GM13977 (cell line): ENCODE measurements at places on chromosomes 11 and 22.

DNA sequence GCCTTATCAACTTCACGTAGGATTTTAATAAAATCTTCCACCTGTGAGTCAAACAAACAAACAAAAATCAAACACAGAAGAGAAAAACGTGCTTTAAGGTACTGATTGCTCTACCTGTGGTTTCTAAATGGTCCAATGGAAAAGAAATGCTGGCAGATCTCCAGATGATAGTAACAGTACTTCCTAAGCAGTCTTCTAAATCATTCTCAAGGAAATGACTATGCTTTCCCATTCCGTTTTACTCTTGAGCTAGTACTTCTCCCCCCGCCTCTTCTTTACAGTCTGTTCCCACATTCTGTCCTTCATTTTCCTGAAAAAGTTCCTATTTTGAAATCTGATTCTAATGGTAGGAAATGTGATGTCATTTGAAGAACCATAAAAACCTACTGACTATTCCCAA, 25.4 kb downstream of the SAAL1 start:
- DNase-seq = no peak

- peak; percentile 77 for DNase-seq
Observed at GRCh38 chr11:77637345-77638165, at the start of gene CLNS1A. Gene CLNS1A, minus strand, starts transcription at chr11:77637794. Its CDS starts 80 bp downstream, at chr11:77637714.

DNA sequence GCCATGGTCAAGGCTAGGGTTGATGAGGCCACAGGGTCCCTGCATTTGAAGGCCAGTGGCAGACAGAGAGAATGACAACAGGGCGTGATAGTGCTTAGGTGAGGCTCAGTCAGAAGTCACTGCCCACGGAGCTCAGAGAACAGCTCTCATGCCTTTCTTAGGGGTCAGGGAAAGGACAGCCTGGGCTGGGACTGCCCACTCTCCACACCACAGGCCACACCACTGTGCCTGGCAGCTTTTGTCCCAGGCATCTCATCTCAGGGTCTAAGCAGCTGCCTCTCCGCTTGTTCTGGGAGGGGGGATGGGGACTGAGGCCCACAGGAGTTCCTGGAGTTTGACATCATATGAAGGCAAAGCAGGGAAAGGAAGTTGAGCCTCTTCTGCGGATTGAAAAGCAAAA, 150.2 kb upstream of the B3GAT1 start:
- DNase-seq = no peak

- DNase-seq = peak; percentile 63
Observed at GRCh38 chr11:73157101-73158010, 15.2 kb upstream of the FCHSD2 start.

- no peak for DNase-seq
Observed at GRCh38 chr11:46991391-46991790, 54.8 kb downstream of the CSTPP1 start.

DNA sequence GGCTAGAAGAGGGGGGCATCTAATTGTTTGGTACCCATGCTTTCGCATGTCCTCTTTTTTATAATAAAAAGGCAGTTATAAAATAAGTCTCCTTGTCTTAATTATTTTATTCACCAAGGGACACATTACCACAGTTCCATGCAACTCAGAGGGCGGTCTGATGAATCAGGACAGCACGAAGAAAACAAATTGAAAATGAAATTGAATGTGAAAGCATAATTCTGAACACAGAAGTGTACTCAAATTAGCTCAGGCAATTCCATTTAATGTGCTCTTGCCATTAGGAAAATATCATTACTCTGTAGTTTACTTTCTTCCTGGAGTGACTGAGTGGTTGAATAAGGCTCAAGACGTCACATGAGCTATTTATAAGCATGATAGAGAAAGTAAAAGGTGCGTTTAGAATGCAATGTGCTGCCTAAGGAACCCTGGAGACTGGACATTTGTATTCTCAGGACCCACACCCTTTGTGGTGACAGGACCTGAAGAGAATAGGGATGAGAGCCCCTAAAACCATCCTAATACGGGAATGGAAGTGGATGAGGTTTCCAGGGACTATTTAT, 59.6 kb downstream of the MTNR1B start:
- DNase-seq = no peak

DNA sequence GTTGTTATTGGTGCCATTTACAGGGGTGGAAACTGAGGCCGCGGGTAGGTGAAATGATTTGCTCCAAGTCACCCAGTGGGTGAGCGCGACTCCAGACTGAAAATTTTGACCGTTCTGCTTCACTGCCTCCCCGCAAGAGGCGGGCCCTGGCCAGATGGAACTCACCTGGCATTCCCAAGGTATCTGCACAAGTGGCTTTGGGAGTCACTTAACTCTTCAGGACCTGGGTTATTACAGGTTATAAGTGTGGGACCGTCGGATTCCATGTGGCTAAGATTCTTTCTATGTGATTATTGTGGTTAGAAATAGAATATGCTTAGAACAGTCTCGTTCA, 598 bp downstream of the CABIN1 start:
- DNase-seq = no peak

- no peak for DNase-seq
Observed at GRCh38 chr22:43400449-43400848, 11.4 kb upstream of the MPPED1 start.

- peak; percentile 87 for DNase-seq
Observed at GRCh38 chr22:41915035-41915785, at the start of gene SHISA8. Gene SHISA8, minus strand, starts transcription at chr22:41915074. Its CDS starts 407 bp downstream, at chr22:41914667.

GRCh38 chr11:123040111-123040432, 21.9 kb downstream of the HSPA8 start:
- DNase-seq = no peak

DNA sequence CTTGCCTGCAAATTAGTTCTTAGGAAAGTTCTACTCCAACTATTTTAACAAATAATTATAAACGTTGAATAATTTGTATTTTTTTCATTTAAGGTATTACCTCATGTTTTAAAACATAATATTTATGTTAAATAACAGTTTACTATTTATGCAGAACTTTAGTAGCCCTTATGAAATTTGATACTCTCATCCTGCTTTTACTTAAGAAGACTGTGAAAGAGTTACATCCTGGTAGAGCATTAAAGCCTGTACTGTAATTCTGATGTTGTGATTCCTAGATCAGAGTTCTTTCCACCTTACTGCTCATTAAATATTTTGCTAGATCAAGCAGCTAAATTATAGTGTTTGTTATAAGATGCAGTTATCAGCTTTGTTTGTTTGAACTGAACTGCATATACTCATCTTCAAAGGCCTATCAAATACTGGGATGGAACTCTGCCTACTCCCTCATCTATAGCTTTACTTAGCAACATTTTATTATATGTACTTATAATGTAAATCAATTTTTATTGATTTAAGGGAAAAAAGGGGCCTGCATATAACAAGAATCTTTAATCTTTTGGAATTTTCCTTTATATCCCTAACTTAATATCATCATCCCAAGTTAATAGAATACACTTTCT, 304.2 kb downstream of the DYNC2H1 start:
- no peak for DNase-seq

- DNase-seq = peak; percentile 59
Observed at GRCh38 chr22:36546092-36546804, 17.3 kb upstream of the EIF3D start.

DNA sequence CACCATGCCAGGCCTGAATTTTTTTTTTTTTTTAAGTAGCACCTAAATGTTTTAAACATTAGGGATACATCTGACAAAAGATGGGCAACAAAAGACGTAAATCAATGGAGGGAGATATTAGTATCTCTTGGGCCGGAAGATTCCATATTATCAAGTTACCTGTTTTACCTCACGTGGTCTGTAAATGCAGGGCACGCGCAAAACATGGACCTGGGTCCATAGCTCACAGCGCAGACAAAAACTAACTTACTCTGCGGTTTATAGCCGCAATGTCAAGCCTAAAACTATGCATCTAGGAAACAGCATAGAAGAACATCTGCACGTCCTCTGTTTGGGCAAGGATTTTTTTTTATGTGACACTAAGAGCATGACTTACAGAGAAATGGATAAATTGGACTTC, 31.5 kb upstream of the PANX2 start:
- no peak for DNase-seq

- no peak for DNase-seq
Observed at GRCh38 chr11:24082860-24083259, 414.0 kb upstream of the LUZP2 start.

- no peak for DNase-seq
Observed at GRCh38 chr11:115208808-115209259, 295.4 kb downstream of the CADM1 start.
